ENCODE measurements at places on chromosomes 16 and 17.

GRCh38 chr17:16515933-16516332 lies 23.9 kb upstream of the LRRC75A start:
- no peak for DNase-seq

DNA sequence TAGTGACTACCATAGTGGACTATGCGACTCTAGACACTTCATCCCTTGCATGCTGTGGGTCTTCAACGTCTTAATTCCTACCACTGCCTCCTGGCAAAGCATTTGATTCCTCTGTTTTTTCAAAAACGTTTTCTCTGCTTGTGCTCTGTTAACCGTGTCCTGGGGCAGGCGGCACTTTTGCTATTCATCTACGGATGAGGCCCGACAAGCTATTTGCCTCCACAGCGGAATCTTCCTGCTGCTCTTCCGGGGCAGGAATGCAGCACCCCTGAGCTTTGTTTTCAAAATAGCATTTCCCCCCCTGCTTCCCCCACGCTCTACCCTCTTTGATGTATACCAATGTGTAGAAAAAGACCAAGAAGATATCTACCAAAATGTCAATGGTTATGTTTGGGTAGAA lies 39.8 kb upstream of the METTL16 start:
- DNase-seq: no peak

DNA sequence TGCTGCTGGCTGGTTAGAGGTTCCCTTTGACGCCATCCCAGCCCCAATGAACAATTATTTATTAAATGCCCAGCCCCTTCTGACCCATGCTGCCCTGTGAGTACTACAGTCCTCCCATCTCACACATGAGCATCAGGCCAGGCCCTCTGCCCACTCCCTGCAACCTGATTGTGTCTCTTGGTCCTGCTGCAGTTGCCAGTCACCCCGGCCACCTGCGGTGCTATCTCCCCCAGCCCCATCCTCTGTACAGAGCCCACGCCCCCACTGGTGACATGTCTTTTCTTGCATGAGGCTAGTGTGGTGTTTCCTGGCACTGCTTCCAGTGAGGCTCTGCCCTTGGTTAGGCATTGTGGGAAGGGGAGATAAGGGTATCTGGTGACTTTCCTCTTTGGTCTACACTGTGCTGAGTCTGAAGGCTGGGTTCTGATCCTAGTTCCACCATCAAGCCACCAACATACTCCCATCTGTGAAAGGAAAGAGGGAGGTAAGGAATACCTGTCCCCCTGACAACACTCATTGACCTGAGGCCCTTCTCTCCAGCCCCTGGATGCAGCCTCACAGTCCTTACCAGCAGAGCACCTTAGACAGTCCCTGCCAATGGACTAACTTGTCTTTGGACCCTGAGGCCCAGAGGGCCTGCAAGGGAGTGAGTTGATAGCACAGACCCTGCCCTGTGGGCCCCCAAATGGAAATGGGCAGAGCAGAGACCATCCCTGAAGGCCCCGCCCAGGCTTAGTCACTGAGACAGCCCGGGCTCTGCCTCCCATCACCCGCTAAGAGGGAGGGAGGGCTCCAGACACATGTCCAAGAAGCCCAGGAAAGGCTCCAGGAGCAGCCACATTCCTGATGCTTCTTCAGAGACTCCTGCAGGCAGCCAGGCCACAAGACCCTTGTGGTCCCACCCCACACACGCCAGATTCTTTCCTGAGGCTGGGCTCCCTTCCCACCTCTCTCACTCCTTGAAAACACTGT lies 11.3 kb downstream of the CX3CL1 start:
- DNase-seq: no peak

- DNase-seq: no peak
Measured at GRCh38 chr16:50251375-50252081, 14.8 kb upstream of the ADCY7 start.

- DNase-seq: peak; percentile 61
Measured at GRCh38 chr16:48318630-48319029, 66.6 kb downstream of the SIAH1 start.

DNA sequence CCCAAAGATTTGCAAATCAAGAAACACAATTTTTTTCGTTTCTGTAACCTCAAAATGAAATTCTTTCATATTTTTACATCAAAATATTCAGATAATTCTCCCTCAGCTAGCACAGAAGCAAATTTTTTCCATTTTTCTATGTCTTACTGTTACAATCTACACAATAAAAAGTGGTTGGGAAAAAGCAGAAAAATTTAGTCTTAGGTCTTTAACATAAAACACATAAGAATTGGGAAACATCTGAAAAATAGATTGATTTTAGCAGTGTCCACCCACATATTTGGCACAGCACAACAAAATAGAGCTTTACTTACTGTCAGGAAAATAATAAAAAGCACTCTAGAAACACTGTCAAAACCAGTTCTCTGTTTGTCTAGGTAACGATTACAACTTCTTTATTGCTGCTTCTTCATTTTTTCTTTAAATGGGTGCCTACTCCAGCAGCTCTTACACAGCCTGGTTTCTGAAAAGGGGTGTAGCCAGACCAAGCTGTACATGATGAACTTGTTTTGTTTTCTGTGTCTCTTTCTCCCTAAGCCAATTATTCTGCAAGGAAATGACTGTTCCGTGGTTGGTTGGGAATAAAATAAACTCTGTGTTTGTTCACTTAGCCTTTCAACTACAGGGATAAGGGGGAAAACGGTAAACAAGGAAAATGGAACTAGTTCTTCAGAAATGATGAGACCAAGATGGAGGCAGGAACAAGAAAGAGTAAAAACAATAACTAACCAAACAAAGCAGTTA lies at the start of gene ABCA6:
TSS of gene ABCA6 (minus strand) at position 465 of the 744 bp plus-strand sequence. CDS start 1,192 bp downstream, outside the sequence.
- DNase-seq: peak; percentile 34

- no peak for DNase-seq
Measured at GRCh38 chr17:50214976-50215760, 13.7 kb upstream of the COL1A1 start.

- DNase-seq: no peak
Measured at GRCh38 chr16:84897911-84898377, 78.2 kb downstream of the CRISPLD2 start.

DNA sequence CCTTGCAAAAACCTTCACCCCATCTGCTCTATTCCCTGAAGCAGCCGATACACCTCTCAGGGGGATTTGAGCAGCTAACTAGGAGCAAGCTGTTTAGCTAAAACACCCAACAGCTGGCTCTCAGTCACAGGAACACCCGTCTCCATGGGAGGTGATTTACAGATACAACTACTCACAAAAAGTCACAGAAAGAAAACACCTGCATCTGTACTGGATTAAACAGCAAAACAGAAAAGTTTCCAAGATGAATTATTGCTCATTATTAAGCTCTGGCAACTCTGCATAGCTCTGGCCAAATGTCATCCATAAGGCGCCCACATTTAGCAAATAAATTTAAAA lies 22.3 kb downstream of the GJC1 start:
- no peak for DNase-seq

- DNase-seq: no peak
Measured at GRCh38 chr17:71825687-71826086, 295.1 kb upstream of the SOX9 start.

- DNase-seq: no peak
Measured at GRCh38 chr16:50553731-50554360, 5.7 kb downstream of the NKD1 start.

- DNase-seq: no peak
Measured at GRCh38 chr17:46163929-46164594, 29.2 kb downstream of the KANSL1 start.

DNA sequence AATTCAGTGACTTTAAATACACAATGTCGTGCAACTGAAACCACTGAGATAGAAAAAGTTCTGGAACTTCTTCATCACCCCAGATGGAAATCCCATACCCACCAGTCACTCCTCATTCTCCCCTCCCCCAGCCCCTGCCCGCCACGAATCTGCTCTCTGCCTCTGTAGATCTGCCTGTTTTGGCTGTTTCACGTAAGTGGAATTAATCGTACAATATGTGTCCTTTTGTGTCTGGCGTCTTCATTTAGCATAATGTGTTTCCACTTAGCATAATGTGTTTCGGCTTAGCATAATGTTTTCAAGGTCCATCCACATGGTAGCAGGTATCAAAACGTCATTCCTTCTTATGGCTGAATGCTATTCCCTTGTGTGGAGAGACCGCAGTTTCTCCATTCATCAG lies 3.5 kb upstream of the SPPL2C start:
- DNase-seq: no peak

- no peak for DNase-seq
Measured at GRCh38 chr16:84559311-84559932, 55.0 kb upstream of the MEAK7 start.

- DNase-seq: no peak
Measured at GRCh38 chr17:6995500-6996255, at the start of gene ALOX12. Gene ALOX12 (plus strand): TSS chr17:6996049. CDS start chr17:6996118, 69 bp downstream.

GRCh38 chr17:75526555-75527270 lies 1.2 kb downstream of the LLGL2 start:
- no peak for DNase-seq

GRCh38 chr17:72173499-72174116 lies 52.8 kb downstream of the SOX9 start:
- no peak for DNase-seq

GRCh38 chr16:77594057-77594456 lies 128.3 kb upstream of the NUDT7 start:
- DNase-seq: no peak

DNA sequence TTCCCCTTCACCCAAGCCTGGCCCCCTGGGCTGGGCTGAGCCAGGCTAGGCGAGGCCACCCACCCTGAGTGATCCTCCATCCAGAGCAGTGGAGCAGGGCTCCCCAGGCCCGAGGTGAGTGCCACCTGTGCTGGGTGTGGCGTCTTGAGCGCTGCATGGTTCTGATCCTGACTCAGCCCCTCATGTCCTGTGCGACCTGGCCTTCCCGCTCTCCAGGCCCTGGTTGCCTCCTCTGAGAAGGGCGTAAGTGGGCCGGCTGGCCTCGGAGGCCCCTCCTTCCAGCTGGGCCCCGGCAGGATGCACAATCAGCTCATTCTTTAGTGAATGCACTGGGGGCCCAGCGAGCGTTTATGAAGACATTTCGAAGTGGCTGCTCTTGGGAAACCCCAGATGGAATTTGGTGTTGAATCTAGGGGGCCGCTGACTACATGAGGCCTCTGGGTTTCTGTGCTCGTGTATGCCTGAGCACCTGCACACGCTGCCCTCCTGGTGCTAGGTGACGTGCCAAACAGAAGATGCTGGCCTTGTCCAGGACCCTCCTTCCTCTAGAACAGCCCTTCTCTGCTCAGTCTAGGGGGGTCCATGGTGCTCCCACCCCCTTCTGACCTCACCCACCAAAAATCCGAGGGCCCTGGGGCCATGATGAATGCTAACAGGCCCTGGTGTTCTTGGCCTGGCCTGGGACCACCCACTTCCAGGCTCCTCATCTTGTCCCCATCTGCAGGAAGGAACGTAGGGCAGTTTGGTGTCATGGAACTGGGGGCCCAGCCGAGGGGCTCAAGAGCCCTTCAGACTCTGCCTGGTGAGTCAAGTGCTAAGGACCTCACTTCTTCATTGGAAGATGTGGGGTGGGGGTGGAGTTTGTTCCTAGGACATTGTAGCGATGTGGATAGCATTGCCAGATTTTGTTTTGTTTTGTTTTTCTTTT lies 3.6 kb upstream of the TMEM92 start:
- no peak for DNase-seq

GRCh38 chr16:90044111-90044551 lies 24.9 kb upstream of the DBNDD1 start:
- DNase-seq: no peak

- DNase-seq: no peak
Measured at GRCh38 chr17:60109161-60109560, 30.4 kb upstream of the HEATR6 start.

- no peak for DNase-seq
Measured at GRCh38 chr17:83143817-83144231, 64.4 kb downstream of the METRNL start.

DNA sequence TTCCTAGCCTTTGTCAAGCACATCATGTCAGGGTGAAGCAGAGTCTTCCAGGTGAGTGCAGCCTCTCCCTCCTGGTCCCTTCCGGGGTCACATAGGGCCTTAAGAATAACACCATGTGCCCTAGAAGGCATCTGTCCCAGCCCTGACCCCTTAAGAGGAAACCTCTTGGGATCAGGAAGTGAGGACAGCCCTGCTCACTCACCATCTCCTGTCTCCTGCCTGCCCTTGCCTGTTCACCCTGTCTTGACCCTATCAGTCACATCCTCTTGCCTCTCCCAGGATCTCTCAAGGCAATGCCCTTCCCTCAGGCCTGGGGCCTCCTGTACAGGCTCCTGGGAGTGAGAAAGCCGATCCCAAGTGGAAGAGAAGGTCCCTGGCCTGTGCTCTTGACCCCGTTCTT lies 13.9 kb downstream of the MYL4 start:
- DNase-seq: no peak

DNA sequence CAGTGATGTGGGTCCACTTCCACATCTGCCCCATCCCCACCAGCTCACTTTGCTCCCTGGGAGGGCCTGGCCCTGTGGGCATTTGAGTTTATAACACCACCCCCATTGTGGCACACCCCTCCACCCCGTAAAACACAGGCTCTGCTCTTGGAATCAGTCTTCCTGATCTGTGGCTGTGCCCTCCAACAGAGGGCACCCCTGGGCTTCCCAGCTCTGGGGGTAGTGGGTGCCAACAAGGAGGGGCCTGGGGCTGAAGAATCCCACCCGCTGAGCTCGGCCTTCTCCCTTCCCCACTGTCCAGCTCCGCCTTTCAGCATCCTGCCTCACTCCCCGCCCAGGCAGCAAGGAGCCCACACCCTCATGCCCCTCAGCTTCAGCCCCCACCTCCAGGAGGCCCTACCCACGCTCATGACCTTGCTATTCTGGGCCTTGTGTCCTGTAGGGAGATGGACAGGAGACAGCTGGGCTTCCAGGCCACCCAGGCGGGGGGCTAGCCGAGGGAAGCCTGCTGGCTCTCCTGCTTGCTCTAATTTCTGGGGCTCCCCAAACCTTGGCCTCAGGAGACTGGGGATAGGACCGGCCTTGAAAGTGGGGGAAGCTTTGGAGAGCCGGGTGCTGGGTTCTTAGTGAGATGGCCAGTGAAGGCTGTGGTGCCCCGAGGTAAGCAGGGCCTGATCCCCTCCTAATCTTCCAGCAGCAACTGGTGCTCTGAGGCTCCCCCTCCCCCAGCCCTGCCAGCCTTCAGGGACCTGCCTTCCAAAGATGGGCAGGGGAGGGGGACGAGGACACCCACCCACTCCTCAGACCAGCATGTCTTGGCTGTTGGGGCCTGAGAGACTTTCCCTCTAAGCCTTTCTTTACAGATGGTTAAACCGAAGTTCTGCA lies 2.9 kb upstream of the ATP2A1 start:
- no peak for DNase-seq

GRCh38 chr17:49016775-49017463 lies 19.7 kb downstream of the IGF2BP1 start:
- DNase-seq: no peak

GRCh38 chr16:68233085-68233834 lies 2.7 kb downstream of the ESRP2 start:
- no peak for DNase-seq

DNA sequence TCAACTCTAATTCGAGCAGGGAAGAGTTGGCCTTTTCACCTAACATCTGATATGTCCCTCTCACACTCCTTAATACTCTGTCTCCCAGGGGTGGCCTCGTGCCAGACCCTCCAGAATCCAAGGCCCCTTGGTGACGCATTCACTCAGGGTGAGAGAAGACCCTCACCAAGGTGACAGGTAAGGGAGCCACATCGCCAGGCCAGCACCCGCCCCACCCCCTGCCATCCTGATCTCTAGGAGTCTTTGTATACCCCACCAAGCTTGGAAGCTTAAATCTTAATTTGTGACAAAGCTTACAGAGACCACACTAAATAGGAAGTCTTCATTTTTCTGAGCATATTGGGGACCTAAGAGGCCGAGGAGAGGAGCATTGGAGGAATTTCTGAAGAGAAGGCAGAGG lies 286.1 kb downstream of the IRF8 start:
- no peak for DNase-seq
